ENCODE measurements at places on chromosomes 7 and 10.

DNA sequence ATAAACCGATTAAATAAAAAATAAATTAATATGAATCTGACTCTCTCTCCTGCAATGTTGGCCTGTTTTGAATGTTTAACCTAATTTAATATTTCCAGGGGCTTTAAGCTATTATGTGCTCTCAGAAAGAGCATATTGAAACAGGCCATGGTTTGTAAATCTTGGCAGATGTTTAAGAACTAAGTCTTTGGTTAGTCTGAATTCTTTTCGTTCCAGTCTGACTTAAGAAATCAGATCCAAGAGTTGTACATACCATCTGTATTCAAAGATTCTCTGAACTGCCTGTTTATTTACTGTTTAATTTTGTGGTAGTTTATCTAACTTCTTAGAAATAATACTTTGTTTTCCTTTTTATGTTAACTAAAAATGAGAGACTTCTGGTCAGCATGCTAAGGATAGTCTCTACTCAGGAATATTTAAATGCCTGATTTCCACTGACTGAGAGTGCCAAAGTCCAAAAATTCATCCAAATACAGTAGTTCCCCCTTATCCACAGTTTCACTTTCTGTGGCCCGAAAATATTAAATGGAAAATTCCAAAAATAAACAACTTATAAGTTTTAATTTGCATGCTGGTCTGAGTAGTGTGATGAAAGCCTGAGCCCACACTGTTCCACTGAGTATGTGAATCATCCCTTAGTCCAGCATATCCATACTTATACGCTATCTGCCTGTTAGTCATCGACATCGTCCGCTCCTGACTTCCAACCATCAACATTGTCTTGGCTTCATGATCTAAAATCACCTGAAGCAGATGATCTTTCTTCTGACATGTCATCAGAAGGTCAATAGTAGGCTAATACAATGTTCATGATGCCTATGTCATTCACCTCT lies 238.1 kb upstream of the CSTF2T start:
- DNase-seq, result peak; percentile 35

- DNase-seq, result no peak
These were observed 567.2 kb downstream of the DNAJB9 start for GRCh38 chr7:109136893-109137292.

GRCh38 chr10:96281444-96282029 lies 10.2 kb upstream of the BLNK start:
- DNase-seq, result no peak

DNA sequence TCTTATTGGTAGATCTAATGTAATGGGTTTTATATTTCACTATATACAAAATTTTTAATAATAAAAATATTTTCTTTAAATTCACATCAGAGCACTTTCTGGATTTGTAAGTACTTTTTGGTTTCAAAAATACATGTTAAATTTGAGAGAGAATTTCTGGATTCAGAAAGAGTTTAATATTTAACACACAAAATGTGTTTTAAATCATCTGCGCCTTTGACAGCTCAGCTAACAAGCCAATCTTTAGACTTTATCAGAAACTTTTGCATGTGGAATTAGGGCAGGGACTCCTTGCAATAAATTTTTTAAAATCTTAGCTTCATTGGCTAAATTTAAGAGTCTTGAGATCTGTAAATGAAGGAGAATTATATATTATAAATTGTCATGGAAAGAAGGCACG lies 32.7 kb upstream of the RHOBTB1 start:
- DNase-seq, result no peak

- no peak for DNase-seq
These were observed 1.9 kb upstream of the CYP26A1 start for GRCh38 chr10:93071674-93072224.

DNA sequence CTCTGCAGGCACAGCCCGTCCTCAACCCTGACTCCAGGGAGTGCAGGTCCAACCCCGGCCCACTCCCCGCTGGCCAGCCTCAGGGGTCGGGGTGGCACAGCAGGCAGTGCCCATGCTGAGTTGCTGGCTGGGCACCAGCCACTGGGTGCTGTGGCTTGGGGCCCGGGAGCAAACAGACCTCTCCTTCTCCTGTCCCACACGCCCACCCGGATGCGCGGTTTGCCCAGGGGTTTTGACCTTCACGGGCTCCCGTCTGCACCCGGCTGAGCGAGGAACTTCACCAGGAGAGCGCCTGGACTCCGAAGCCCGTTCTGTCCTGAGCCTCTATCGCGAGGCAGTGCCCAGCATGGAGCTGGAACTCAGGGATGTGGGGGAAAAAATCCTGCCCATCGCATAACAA lies 2.6 kb upstream of the GRIFIN start:
- no peak for DNase-seq

GRCh38 chr7:155745737-155746136 lies 66.5 kb downstream of the SHH start:
- DNase-seq, result no peak

DNA sequence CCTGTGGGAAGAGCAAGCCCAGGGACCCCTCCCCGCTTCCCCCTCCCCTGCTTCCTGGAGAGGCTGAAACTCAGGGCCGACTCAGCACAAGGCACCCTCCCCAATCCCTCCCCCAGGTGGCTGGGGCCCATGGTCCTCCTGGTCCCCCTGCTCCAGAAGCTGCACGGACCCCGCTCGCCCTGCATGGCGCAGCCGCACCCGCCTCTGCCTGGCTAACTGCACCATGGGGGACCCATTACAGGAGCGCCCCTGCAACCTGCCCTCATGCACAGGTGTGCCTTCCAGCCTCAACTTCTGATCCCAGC lies 19.7 kb upstream of the ZNF862 start:
- DNase-seq, result no peak

Data from non-pigmented ciliary epithelial cell (primary cell).